ENCODE measurements at places on chromosomes 6 and 20.

DNA sequence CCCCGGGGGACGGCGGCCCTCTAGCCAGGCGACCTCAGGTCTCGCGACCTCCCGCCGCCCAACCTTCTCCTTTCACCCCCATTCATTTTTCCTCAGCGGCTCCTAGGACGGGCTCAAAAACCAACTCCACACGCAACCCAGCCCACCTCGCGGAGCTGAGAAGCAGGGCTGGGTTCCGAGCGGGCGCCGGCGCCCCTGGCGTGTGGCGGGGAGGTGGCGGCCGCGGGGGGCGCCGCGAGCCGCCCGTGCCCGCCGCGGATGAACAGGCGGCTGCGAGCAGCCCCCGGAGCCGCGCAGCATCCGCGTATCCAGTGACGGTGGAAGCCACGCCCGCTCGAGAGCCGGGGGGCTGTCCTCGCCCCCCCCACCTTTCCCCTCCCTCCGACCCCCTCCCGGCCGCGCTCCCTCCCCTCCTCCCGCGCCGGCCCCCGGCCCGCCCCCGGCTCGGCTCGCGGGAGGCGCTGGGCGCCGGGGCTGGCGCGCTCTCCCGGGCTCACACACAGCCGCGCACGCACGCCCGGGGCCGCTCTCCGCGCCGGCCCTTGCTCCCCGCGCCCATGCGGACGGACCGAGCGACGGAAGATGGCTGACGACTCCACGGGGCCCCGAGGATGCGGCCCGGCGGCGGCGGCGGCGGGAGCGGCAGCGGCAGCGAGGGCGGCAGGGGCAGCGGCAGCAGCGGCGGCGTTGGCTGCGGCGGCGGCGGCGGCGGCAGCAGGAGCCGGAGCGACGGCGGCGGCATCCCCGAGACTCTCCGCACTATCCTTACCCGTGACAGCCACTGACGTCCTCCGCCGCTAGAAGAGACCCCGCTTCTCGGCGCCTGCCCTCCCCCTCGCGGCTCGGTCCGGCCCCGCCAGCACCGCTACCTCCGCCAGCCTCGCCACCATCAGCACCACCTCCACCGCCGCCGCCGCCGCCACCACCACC lies at the start of gene SOBP:
Gene SOBP, plus strand, starts transcription at position 482 of the 930 bp plus-strand sequence. CDS start 500 bp downstream, outside the sequence.
- DNase-seq = no peak

DNA sequence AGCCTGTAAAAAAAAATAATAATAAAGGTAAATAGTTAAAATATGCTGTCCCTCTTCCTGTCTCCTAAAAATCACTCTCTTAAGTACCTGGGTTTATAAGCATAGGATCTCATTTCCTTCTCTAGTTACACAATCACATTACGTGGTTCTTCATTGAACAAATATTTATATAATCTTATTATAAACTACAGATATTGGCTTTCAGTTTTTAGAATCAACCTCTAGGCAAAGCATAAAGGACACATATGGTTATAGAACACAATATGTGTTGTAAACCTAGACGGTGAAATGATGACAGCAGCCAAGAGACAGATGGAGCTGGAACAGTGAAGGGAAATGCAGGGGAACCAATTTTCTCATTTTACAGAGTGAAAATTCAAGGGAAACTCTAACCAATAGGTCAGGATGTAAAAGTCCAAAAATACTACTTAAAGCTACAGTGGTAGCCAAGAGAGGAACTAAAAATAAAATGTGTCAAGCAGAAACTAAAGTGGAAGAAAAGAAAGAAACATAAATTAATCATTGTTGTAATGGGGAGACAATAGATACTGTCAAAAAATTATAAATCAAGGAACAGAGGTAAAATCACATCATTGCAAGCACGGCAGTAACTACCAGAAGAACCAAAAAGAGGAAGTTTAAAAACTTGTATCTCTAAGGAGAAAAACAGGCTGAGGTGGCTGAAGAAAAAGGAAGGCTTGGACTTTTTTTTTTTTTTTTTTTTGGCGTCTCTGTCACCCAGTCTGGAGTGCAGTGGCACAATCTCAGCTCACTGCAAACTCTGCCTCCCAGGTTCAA lies 82.8 kb upstream of the CDYL start:
- DNase-seq = no peak

DNA sequence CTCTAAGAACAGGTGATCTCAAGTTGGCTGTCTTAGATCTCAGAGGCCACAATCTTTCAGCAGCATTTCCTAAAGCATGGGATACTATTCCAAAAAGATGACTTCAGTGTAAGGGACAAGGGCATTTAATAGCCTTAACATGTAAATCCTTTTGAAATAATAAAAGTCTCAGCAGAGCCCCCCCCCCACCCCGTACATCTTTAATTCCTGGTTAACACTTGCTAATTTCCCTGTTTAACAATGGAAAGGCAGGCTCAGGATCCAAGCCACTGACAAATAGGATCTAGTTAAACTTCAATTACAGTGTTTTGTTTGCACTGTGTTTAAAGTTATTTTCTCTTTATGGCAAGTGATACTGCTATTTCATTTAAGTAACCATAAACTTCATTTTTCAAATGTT lies 12.0 kb downstream of the TASP1 start:
- no peak for DNase-seq

GRCh38 chr20:14877301-14878028 lies 540.1 kb upstream of the FLRT3 start:
- DNase-seq = no peak

- DNase-seq = no peak
Observed at GRCh38 chr6:124057461-124057860, 253.8 kb downstream of the NKAIN2 start.

DNA sequence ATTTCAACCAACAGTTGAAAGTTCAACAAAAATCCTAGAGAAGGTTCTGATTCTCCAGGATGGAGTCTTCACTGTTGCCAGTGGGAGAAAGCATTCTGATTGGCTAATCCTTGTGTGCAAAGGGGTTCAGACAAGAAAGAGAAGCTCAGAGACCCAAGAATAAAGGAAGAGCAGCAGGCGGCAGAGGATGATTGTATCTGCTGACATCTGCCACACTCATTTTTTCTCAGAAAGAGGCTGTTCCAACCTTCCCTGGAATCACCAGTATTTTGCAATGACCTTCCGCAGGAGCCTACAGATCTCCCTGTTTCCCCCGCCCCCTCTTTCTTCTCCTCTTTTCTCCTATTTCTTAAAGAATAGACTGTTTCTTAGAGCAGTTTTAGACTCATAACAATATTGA lies 376.7 kb downstream of the CDH26 start:
- DNase-seq = no peak

DNA sequence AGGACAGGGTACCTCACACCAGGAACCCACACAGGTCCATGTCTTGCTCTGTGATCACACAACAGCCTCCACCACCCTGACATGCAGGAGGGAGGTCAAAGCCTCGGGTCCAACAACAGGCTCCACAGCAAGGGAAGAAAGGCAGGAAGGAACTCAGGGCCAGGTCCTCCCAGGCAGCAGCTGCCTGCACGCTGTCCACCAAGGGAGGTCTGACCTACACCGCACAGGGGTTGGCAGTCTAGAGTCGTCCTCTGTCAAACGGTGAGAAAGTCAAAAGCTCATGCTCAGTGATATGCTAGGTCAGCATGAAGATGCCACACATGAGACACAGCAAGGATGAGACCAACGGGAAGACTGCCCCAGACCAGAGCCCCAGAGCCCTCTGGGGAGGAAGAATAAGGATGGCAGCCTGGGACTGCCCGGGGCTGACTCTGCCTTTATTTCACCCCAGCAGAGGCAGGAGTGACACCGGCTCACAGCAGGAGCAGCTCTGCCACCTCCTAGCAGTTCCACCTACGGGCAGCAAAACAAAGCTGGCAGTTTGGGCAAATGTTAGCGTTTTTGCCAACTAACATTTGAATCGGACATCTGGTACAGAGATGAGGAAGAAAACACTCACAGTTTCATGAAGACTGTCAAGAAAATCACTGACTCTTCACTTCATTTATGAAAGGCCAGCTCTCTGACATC lies 8.5 kb downstream of the GMEB2 start:
- DNase-seq = no peak

All from BJ (cell line).